ENCODE measurements at places on chromosomes 7 and 10.

DNA sequence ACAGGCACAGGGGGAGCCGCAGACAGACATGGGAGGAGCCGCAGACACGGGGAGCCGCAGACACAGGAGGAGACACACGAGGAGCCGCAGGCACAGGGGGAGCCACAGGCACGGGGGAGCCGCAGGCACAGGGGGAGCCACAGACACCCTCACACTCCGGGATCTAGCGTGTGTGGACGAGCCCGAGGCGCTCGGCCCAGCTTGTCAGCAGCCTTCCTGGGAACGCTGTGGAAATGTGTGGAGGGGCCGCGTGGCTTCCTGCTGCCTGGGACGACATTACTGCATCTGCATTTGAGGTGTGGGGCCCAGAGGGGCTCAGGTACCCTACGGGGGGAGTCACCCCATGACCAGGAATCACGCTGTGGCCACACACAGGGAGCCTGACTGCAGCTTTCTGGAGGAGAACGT, 313.2 kb downstream of the PTPRN2 start:
- no peak for DNase-seq

DNA sequence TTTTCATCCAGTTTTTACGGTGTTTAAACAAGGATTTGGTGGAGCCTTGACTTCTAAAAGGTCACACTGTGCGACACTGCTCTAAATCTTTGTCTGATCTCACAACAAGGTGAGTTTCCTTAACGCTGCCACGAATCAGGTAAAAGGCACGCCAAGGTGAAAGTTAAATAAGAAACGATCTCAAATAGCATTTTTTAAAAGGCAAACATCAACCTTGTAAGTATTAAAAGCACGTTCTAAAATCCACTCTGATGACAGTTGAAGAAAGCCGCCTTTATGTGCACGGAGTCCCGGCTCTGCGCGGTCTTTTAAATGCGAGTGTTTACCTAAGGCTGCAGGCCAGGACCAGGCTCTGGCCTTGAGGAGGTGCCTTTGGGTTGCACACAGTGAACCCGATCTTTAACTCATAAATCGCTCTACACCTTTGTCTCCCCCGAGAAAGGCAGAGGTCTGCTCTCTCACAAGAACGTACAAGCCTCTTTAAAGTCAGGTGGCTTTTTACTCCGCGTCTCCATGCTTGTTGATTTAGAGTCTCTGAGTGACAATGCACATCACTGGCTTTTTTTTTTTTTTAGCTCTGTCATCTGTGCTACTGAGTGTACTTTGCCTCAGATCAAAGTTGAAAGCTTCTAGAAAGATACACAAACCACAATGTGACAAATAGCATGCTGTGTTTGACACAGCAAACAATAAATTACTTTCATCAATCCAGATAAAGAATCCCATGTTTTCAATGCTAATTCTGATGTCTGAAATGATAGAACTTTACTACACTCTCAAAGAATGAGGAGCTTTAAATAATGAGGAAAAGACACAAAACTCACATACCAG, 25.9 kb upstream of the RNF32 start:
- no peak for DNase-seq

GRCh38 chr10:27607591-27607990, 103.5 kb downstream of the RAB18 start:
- DNase-seq = no peak

DNA sequence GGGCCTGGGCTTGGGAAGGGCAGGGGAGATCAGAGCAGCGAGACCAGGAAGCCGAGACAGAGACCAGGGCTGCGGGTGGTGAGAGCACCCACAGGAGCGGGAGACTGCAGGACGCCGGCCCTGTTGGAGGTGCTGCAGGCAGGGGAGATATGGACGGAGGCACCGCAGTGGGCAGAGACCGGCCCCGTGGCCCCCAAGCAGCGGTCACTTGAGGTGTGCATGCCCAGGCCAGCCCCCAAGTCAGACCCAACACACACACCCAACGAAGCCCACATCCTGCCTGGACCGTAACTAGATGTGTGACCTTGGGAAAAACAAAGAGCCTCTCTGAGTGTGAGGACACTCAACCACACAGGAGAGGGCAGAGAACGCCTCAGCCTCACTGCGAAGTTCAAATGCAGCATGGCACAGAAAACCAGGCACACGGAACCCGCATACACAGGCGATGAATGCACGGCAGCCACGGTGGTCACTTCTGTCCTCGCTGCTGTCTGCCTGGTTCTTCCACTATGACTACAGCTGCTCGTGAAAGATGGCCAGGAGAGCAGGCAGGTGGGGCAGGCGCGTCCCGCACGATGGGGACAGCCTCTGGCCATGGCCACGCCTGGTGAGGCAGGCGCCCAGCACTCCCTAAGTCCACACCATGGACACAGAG, 214.7 kb downstream of the MAD1L1 start:
- no peak for DNase-seq

- DNase-seq = no peak
These were observed 33.9 kb downstream of the BCAP29 start for GRCh38 chr7:107613948-107614347.

- peak; percentile 2 for DNase-seq
These were observed 175.0 kb downstream of the CTNNA3 start for GRCh38 chr10:67520924-67521520.

DNA sequence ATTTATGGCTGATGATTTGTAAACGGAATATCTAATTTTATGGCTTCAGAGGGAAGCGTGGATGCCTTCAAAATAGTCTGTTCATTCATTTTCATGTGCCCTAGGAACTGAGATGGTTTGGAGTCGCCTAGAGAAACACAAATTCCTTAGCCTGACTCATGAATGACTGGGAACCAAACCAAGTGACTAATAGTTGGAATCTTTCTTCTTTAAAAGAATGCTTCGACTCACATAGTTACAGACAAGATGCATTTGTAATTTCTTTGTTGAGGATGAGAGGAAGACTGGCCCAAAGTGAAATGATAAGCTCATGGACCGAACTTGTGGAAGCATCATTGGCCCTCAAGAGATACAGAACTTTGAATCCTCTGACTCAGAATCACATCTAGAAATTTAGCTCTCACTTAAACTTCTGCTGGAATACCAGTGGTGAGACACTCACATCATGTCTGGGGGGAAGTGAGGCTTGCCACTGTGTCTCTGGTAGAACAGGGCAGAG, 1107.2 kb downstream of the NRG3 start:
- DNase-seq = no peak

GRCh38 chr7:128425850-128426249, 16.1 kb upstream of the IMPDH1 start:
- peak; percentile 80 for DNase-seq

Measured in stimulated activated CD8-positive, alpha-beta memory T cell treated with anti-CD3 and anti-CD28 coated beads, Interleukin-7, amount 100 ng/mL, for 1 hour (primary cell).